COLO829 (cell line): ENCODE measurements at places on chromosomes 4 and X.
A peak's percentile ranks its signal among the peaks of the same experiment; 100 is the strongest.

DNA sequence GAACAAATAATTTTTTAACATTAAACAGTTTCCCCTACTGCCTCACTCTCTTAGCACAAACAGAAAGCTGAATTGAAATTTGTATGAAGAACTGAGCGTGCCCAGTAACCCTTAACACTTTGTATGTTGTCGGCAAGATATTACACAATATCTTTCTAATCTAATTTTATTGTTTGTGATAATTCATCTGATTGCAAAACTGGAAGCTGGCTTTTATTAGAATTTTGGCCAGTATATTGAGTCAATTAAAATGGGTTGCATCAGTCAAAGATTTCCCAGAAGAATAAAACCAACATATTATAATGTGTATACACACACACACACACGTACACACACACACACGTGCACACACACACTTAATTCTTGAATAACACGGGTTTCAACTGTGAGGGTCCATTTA lies 2332.1 kb downstream of the PCDH7 start:
- DNase-seq, result no peak

GRCh38 chr4:32569861-32570260 lies 1849.7 kb downstream of the PCDH7 start:
- no peak for DNase-seq

- DNase-seq, result peak; percentile 48
Observed at GRCh38 chrX:47030339-47030738, 47.9 kb upstream of the RGN start.

DNA sequence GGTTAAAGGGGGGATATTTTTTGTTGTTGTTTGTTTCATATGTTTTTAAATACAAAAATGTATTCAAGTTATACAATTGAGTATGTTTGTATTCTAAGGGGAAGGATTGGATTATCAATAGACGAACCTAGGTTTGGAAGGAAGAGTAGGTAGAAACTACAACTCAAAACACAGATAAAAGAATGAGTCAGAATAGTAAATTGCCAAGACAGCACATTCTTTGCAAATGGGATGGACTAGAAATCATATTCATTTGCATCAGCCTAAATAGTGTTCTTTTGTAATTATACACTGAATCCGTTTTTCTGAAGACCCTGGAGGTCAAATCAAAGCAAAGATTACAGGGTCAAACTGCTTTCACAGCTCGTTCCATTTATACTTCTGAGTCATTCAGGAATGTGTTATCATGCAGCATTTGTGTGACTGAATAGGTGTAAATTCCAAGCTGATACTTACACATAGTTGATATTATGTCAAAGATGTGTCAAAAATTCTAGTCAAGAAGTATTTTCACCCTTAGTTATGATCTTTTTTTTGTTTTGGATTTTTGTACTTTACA lies 273.3 kb upstream of the FAT4 start:
- peak; percentile 13 for DNase-seq

GRCh38 chrX:154092371-154092770 lies 5.1 kb downstream of the MECP2 start:
- DNase-seq, result no peak

DNA sequence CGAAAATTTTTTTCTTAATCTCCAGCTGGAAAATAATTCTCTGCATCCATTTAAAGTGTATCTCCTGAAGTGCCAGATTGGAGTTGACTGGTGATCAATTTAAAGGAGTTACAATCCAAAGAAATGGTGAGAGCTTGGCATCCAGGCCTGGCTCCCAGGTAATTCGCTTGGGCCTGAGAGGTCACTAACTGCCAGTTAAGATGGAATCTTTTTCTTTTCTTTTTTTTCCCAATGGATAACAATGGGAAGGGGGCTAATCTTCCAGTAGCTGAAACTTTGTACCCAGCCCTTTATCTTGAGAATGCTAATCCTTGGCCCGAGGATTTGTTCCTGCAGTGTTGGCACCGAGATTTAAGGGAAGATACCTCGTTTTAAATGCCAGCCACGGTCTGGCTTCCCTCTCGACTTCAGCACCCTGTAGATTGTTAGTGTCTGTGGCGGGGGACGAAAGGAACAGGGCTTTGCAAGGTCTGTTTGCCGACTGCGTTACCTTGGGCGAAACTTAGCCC lies 13.3 kb upstream of the PITX2 start:
- DNase-seq, result no peak

DNA sequence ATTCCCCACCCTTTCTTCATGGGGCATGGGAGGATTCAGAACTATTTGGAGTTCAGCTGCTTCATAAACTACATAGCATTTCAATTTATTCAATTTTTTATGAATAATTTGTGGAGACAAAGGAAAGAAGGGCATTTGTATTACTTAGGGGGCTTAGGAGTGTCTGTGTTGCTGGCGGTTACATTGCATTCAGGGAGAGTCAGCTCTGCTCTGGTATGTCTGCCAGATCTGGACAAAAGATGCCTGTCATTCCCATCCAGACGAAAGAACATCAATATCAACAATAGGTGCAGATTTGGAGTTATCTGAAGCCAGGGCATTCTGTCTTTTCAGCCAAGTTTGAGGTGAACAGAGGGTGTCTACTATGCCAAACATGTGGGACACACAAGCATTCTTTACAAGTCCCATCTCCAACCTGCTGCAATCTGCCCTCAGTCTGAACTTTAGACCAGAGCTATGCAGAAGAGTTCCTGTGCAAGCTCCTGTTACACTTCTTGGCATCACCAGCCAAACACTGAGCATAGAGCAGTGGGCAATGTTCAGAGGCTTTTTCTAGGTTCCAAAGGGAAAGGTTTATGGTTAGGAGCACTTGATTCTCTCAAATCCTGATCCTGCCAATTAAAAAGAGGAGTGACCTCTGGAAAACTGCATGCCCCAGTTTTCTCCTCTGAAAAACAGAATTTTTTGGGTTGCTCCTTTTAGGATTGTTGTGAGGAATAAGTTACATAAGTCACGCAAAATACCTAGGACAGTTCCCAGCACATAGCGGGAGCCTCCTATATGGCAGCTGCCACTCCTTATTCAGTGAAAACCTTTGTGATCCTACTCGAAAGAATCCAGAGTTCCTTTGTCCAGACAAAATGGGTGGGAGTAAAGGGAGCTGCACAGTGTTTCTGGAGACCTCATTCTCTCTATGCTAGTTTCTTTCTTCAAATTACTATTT lies 719.5 kb upstream of the SLIT2 start:
- DNase-seq, result no peak

- DNase-seq, result no peak
Observed at GRCh38 chr4:118171381-118171780, 137.1 kb downstream of the NDST3 start.

- no peak for DNase-seq
Observed at GRCh38 chr4:15374656-15375055, 53.2 kb upstream of the C1QTNF7 start.

DNA sequence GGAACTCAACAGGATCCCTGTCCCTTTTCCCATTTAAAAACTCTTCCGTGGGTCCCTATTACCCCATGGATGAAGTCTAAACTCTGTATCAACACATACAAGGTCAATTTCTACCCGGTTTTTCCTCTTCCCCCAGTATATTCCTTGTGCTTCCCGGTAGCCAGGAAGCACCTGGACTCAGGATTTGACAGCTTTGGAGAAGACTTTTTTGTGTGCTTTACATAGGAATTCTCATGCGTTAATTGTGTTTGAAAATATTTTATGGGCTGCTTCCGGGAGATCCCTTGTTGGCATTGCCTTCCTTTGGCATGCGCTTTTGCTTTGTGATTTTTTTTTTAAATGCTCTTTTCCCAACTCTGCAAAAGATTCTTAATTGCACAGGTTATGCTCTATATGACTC lies 7.2 kb downstream of the SMS start:
- DNase-seq, result no peak

DNA sequence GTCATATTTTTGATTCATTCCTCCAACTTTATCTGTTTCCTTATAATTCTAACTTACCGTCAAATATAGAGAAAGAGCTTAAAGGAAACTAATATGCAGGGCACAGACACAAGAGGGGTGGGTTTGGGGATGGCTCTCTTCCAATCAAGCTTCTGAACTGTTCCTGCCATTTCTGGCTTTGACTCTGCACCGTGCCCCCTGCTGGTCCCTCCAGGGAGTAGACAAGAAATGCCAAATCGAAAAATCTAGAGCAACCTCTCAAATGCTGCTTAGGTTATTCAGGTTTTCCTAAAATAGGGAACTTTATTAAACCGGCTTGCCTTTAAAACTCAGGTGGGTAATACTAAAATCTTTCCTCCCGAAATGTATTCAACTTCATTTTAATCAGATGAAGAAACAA lies 39.8 kb upstream of the VCX3A start:
- no peak for DNase-seq

- DNase-seq, result no peak
Observed at GRCh38 chrX:150361070-150361776, 1.9 kb upstream of the MAMLD1 start.
